Activated B cell treated with CpG ODN at 0.5 μM for 24 hours (primary cell): ENCODE measurements at places on chromosomes 7 and 10. TPM values are rescaled to one million over a fixed set of nuclear protein-coding genes. Genes with fewer than 3 reads are reported as not detected.

BLNK gene
- total RNA-seq: 238 and 267 TPM in 2 replicates

DLD gene
- total RNA-seq: 55.0 and 66.1 TPM in 2 replicates

FFAR4 gene
- total RNA-seq: not detected in 2 replicates

MUC12 gene
- not detected in 2 replicates for total RNA-seq

CRYGN gene
- total RNA-seq: not detected in 2 replicates

ITGA8 gene
- not detected in 2 replicates for total RNA-seq

EBF3 gene
- total RNA-seq: not detected in 2 replicates

AS3MT gene
- total RNA-seq: 0.31 and 0.46 TPM in 2 replicates

GHRHR gene
- total RNA-seq: not detected in 2 replicates

HSPA12A gene
- total RNA-seq: 4.0 and 5.1 TPM in 2 replicates

ADGRA1 gene
- total RNA-seq: not detected in 2 replicates

ARPC1B gene
- total RNA-seq: 300 and 312 TPM in 2 replicates

MBL2 gene
- total RNA-seq: not detected in 2 replicates

ZNF488 gene
- total RNA-seq: not detected in 2 replicates

- DNase-seq: no peak
These were observed 62.9 kb upstream of the VKORC1L1 start for GRCh38 chr7:65809982-65810288.

DNA sequence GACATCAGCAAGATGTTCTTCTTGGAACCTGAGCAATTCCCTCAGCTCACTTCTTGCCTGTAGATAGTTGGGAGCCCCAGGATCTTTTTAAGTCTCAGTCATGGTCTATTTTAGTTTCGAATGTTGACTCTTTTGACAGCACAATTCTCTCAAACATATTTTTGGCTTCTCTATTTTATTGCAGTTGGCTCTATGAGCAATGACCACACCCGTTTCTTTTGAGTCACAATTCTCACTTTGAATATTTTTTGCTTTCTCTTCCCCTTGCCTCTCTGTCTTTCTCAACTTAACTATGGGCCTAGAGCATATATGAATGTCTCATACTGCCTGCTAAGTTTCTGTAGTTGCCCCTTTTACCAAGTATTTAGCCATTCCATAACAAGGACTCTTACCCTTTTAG lies 222.8 kb downstream of the PTN start:
- DNase-seq: no peak

- DNase-seq: no peak
These were observed 207.6 kb downstream of the AHR start for GRCh38 chr7:17506095-17506494.

GRCh38 chr7:44257618-44258422 lies 57.0 kb downstream of the YKT6 start:
- peak; percentile 41 for DNase-seq

DNA sequence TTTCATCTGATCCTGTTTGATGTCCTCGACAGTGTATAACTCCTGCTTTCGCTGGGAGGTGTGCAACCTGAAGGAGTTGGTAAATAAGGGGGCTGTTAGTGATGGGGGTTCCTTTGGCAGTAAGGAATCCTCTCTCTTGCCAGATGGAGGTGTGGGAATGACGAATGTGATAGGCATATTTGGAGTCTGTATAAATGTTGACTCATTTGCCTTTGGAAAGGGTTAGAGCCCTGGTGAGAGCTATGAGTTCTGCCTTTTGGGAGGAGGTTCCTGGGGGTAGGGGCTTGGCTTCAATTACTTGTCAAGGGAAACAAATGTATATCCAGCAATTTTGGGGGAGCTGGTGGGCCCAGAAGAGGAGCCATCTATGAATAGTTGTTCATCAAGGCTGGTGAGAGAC lies 11.4 kb upstream of the CHST3 start:
- no peak for DNase-seq

DNA sequence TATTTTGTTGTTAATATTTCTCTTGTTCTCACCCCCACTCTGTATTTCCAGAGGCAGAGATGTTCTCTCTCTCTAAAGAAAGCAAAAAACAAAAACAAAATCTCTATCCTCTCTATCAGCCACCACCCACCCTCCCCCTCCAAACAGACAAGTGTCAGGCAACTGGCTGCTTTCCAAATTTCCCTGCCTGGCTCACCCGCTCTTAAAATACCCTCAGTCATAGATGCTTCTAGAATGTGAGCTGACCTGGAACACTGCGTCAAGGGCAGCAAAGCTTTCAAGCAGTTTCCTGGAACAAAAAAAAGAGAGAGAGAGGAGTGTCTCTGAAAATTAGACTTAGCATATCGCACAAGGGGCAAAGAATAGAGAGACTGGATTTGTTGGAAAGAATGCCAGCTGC lies 341.0 kb upstream of the ZMIZ1 start:
- no peak for DNase-seq

- DNase-seq: no peak
These were observed 4.7 kb upstream of the NOS3 start for GRCh38 chr7:150986099-150986512.

DNA sequence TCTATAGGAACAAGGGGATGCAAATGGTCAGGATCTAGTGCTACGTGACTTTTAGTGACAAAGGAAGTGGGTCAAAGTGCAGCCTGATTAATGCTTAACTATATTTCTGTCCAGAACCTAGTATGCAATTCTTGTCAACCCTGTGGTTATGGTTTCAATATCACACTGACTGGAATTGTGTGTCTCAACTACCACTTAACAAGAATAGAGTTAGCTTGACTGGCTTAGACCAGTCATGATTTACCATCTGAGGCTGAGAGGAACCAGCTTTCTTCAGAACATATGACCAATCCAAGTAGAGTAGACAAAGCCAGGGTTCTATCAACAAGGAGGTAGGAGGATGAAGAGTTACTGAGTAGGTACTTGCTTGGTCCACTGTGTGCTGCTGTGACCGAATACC lies 54.4 kb downstream of the MYPN start:
- DNase-seq: no peak

GRCh38 chr10:17101910-17102266 lies 27.7 kb downstream of the CUBN start:
- no peak for DNase-seq

DNA sequence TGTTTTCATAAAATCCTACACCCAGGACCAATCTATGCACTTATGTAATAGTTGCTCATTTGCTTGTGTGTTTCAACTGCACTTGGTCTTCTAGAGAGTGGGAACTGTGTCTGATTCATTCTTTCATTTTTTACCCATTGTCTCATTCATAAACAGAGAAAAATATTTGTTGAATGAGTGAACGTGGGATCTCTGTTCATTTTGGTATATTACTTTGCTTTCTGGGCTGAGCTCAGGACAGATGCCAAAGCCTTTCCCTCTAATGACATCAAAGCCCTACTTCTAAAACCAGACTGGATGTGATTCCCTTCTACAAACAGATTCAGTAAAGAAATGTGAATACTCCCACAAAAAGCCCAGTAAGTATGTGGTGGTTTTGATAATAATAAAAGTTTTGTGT lies 145.2 kb downstream of the ST7 start:
- DNase-seq: no peak

- no peak for DNase-seq
These were observed 483.0 kb downstream of the MAGI2 start for GRCh38 chr7:78970440-78970916.

DNA sequence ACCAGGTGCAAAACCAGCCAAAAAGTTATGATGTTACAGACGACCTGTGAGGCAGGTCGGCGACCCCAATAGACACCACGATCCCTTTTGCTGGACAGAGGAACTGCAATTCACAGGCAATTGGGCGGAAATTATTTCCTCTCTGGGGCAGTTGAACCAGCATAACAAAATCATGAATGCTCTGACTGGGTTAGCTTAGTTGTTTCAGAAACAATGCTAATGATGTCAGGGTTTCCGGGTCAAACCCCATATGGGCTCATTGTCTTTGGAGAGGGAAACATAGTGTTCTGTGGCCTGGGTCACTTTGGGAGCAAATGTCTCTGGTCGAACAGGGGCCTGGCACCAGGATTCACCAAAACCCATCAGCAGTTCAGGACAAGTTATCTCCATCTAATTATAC lies 669.1 kb upstream of the NRP1 start:
- no peak for DNase-seq

DNA sequence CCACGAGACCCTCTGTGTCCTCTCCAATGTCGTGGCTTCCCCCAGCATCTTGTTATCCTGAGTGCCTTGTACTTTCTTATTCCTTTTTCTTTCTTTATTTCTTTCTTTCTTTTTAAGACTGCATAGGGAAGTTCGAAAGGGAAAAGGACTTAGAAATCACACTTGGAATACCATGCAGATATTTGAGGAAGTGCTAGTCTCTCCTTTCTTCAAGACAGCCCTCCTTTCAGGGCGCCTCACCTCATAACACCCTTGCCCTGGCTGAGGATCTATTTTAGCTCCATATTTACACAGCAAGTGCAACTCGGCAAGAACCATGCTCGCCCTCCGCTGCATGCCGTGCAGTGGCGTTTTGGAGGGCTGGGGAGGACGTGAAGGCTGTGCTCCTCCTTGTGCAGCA lies 232.3 kb upstream of the GLI3 start:
- no peak for DNase-seq

- no peak for DNase-seq
These were observed 9.2 kb downstream of the NEBL start for GRCh38 chr10:20887706-20888555.

DNA sequence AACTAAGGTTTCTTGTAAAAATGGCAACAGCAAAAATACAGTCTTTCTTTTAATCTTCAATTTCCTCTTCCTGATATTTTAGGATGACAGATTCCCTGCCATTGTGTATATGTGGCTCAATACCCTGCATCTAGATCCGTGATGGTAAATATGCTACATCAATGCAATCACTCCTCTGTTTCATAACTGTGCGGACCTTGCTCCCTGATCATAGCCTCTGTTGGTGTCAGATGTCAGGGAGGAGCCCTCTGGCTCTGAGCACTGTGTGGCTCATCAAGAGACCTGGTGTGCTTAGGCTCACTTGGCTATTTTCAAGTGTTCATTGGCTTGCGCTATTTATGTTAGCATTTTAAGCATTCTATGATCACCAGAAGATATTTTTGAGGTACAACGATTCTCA lies 33.0 kb upstream of the AGR3 start:
- no peak for DNase-seq

DNA sequence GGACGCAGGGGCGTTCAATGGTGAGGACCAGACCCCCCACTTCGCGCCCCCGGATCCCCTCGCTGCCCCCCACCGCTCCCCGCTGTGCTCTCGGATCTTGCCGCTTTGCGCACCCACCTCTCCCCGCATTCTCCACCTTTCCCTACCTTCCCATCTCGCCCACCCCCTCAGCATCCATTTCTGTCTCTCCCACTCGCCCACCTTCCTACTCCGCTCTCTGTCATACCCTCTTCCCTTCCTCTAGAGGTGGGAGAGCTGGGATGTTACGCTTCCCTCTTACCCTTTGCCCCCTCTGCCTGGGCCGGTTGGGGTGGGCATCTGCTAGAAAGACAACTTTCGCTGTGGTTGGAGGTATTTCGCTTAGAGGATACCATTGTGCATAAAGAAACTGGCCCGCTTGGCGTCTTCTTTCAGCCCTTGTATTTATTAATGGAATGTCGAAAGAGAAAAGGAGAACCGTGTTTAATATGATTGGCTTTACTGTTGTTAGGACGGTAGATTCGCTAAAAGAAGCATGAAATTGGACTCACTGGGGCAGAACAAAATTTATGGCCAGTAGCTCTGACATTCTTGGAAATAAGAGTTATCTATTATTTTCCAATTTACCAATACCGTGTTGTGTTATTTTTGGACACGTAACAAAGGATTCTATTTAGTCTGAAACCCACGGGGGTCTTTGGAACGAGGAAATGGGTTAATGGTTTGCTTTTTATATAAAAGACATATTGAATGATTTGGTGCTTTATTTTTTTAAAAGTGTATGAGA lies 873 bp downstream of the PRKAR2B start:
- no peak for DNase-seq

DNA sequence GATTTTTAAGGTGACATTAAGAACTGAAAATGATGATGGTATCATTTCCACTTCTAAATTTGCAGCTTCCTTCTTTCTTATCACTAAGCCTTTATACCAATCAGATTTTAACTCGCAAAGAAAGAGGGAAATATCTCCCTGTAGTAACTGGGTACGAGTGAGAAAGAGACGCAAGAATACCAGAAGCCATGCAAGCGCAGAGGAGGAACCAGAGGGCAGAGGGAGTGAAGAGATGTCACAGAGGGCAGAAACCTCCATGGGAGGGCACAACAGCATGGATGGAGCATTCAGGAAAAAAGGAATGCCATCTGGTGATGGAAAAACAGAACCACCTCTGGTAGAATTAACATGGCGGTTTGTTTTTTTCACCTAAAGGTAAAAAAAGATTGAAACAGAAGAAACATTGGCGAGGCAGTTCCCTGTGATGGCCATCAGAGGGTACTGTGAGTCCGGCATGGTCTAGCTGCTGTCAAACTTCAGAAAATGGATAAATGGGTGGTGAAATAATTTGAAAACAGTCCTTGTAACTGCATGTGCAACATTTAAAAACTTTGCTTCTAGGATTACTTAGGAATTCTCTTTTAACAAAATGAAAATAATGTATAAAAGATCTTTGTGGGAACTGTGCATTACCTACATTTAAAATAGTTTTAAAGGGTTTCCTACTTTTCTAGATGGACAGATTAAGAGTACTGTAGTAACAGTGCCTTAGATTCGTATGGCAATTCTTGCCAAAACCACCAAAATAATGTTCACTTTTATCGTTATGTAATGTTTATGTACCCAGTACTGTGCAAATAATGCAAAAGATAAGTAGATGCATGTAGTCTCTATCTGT lies 91.8 kb downstream of the ARHGAP12 start:
- DNase-seq: no peak

- DNase-seq: no peak
These were observed 79.0 kb downstream of the ABI1 start for GRCh38 chr10:26781797-26782196.

DNA sequence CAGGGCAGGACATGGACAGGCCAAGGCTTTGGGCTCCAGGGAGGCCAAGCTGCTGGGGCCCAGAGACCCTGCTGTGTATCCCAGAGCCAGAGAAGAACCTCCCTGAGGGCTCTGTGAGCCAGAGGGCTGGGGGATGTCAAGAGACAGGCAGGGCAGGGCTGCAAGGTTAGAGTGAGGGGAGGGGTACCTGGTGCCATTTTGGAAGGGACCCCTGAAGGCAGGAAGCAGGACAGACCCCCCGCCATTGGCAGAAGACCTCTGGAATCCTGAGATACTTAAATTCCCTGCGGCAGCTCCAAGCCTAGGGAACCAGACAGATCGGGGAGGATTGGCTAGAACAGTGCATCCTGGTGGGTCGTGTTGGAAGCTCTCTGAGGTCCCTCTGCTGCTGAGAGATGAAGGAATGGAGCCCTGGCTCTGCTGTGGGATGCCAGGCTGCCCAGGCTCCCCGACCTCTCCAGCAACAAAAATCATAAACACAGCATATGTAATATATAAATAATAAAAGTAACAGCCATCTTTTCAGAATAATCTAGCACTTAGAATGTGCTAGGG lies 75.0 kb downstream of the LHPP start:
- DNase-seq: no peak

DNA sequence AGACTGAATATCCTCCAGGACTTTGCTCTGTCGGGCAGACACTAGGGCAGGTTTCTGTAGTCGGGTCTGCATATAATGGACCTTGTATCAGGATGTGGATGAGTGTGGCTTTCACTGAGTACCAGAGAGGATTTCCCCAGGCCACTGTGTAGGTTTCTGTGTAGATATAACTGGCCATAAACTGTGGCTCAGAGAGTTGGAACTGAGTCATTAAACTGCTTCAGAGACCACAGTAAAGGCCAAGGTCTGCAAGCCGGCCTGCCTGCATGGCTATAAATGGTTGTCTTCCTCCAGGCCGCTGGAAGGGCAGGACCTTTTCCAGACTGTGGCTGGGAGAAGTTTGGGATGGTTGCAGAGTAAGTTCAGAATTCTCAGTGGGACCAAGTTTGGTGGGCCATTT lies 16.9 kb downstream of the ZNF92 start:
- no peak for DNase-seq
